SK-N-SH (cell line): ENCODE measurements at places on chromosomes 5 and 9. TPM values are rescaled to one million over a fixed set of nuclear protein-coding genes. Genes with fewer than 3 reads are reported as not detected.

Gene BNC2
- polyA plus RNA-seq = 8.8 and 9.6 TPM in 2 replicates

Gene PTGES
- 3.2 and 5.2 TPM in 2 replicates for polyA plus RNA-seq

- DNase-seq = no peak
These were observed 52.1 kb upstream of the DAB2 start for GRCh38 chr5:39476843-39477220.

- DNase-seq = no peak
These were observed 198.9 kb downstream of the FANCC start for GRCh38 chr9:95118596-95118995.

GRCh38 chr9:123334639-123335038 lies 21.4 kb upstream of the CRB2 start:
- DNase-seq = no peak
